ENCODE measurements at places on chromosomes 4 and X. TPM values are rescaled to one million over a fixed set of nuclear protein-coding genes. Genes with fewer than 3 reads are reported as not detected.

GRCh38 chr4:15893962-15894361 lies 44.6 kb downstream of the FGFBP1 start:
- no peak overlapping the region for H3K27ac ChIP-seq
- no peaks in the 10 kb centered on the region for H3K4me1 ChIP-seq
- H3K4me3 ChIP-seq: no peak overlapping the region
- peaks cover 4% of the 10 kb centered on the region for H3K27me3 ChIP-seq

DNA sequence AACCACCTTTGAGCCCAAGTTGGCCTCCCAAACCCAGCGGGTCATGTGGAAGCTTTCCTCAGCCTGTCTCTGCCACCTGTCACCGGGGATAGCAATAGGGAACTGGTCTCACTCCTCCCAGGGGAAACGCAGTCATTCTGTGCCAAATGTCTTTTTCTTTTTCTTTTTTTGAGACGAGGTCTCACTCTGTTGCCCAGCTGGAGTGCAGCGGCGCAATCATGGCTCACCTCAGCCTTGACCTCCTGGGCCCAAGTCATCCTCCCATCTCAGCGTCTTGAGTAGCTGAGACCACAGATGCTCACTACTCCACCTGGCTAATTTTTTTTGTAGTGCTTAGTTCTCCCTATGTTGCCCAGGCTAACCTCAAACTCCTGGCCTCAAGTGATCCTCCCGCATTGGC lies 40.3 kb downstream of the MED28 start:
- H3K4me1 ChIP-seq: no peaks in the 10 kb centered on the region
- no peaks in the 10 kb centered on the region for H3K36me3 ChIP-seq
- DNase-seq: no peak
- H3K4me3 ChIP-seq: no peak overlapping the region

DNA sequence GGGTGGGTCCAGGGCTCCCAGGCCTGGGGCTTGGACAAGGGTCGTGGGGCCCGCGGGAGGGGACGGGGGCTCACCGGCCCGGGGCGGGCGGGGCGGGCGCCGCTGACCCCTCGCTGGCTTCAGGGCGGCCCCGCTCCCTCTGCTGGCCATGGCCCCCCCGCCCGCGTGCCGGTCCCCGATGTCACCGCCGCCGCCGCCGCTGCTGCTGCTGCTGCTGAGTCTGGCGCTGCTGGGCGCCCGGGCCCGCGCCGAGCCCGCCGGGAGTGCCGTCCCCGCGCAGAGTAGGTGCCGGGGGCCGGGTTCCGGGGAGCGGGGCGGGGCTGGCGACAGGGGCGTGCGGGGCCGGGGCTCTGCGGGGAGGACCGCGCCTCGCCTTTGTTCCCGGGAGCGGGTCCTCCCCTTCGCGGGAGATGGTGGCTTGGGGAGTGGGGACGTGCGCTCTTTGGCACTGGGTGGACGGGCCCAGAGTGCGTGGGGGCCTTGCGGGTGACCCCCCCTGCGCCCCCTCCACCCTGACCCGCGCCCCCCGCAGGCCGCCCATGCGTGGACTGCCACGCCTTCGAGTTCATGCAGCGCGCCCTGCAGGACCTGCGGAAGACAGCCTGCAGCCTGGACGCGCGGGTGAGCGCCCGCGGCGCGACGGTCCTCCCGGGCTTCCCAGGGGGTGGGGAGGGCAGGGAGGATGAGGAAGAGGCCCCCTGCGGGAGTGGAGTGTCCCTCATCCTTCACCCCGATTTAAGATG lies 16.8 kb upstream of the NAT8L start:
- no peak overlapping the region for H3K4me3 ChIP-seq
- no peaks in the 10 kb centered on the region for H3K36me3 ChIP-seq

- H3K4me1 ChIP-seq: no peaks in the 10 kb centered on the region
- DNase-seq: no peak
- H3K36me3 ChIP-seq: no peaks in the 10 kb centered on the region
- H3K4me3 ChIP-seq: no peak overlapping the region
- no peak overlapping the region for H3K27ac ChIP-seq
- H3K27me3 ChIP-seq: no peaks in the 10 kb centered on the region
These were observed 963.3 kb upstream of the GRIA3 start for GRCh38 chrX:122220644-122221373.

- no peak for DNase-seq
- no peaks in the 10 kb centered on the region for H3K36me3 ChIP-seq
- H3K27me3 ChIP-seq: no peaks in the 10 kb centered on the region
- H3K27ac ChIP-seq: no peak overlapping the region
- peaks cover 12% of the 10 kb centered on the region for H3K4me1 ChIP-seq
These were observed 4.5 kb downstream of the CYSLTR1 start for GRCh38 chrX:78322863-78323262.

Gene PCYT1B
- total RNA-seq: 0.89 TPM

Gene PABPC1L2A
- not detected for total RNA-seq

All from CD4-positive, CD25-positive, alpha-beta regulatory T cell (primary cell).